Neural crest cell (in vitro differentiated cells): ENCODE measurements at places on chromosomes 2 and 18.

- DNase-seq = no peak
Measured at GRCh38 chr2:124145982-124146381, 120.9 kb downstream of the CNTNAP5 start.

GRCh38 chr2:158507679-158508078, 50.9 kb downstream of the PKP4 start:
- no peak for DNase-seq

GRCh38 chr2:52342458-52342857, 1310.5 kb upstream of the NRXN1 start:
- no peak for DNase-seq

DNA sequence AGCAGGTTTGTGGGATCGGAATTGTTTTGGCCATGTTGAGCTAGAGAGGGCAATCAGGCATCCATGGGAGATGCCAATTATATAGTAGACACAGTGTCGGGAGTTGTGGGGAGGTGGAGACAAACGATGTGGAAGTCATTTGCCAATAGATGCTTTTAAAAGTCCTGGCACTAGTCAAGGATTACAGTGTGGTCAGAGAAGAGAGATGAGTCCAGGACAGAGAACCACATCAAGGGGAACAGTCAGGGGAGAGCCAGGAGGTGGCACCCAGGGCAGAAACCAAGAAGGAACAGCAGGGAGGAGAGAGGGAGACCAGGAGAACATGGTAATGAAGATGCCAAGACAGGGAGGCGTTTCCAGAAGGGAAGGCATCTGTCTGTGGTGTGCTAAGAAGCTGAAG, 81.2 kb downstream of the ARL4C start:
- no peak for DNase-seq

DNA sequence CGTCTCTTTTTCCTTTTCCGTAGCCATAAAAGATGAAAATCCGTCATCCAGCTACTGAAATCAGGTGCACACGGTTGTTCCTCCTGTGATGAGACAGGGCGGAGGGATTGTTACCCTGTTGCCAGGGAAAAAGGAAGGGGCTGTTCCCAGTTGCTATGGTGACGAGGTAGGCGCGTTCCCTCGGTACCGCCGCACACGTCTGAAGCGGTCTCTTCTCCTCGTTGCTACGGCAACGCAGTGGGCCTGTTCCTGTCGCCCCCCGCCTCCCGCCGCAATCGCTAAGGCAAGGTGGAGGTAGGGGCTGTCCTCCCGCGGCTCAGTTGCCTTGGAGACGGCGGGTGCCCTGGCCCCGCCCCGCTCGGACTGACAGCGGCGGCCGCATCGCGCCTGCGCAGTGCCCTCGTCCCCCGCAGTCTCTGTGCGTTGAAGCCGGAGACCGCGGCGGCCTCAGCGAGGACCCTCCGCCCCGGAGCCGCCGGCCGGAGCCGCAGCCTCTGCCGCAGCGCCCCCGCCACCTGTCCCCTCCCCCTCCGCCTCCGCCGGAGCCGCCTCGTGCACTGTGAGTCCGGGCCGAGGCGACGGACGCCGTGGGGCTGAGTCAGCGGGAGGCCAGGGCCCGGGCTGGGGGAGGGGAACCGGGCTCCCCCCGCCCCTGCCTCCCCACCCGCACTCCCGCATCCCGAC, at the start of gene MAPRE3:
Gene MAPRE3, plus strand, starts transcription at position 394 of the 684 bp plus-strand sequence. CDS start 51,582 bp downstream, outside the sequence.
- DNase-seq = peak; percentile 86
